ENCODE measurements at places on chromosomes 1 and 21. TPM values are rescaled to one million over a fixed set of nuclear protein-coding genes. Genes with fewer than 3 reads are reported as not detected.

The IL22RA1 gene
- 4.4 TPM for total RNA-seq

The ARHGAP30 gene
- 4.1 TPM for total RNA-seq

The WLS gene
- total RNA-seq = 69.9 TPM

The PRPF38A gene
- 19.1 TPM for total RNA-seq

The KRTAP19-1 gene
- not detected for total RNA-seq

The ICOSLG gene
- total RNA-seq = 7.6 TPM

The CASQ2 gene
- 10.9 TPM for total RNA-seq
